ENCODE measurements at places on chromosomes 4 and X.
A peak's percentile ranks its signal among the peaks of the same experiment; 100 is the strongest.

DNA sequence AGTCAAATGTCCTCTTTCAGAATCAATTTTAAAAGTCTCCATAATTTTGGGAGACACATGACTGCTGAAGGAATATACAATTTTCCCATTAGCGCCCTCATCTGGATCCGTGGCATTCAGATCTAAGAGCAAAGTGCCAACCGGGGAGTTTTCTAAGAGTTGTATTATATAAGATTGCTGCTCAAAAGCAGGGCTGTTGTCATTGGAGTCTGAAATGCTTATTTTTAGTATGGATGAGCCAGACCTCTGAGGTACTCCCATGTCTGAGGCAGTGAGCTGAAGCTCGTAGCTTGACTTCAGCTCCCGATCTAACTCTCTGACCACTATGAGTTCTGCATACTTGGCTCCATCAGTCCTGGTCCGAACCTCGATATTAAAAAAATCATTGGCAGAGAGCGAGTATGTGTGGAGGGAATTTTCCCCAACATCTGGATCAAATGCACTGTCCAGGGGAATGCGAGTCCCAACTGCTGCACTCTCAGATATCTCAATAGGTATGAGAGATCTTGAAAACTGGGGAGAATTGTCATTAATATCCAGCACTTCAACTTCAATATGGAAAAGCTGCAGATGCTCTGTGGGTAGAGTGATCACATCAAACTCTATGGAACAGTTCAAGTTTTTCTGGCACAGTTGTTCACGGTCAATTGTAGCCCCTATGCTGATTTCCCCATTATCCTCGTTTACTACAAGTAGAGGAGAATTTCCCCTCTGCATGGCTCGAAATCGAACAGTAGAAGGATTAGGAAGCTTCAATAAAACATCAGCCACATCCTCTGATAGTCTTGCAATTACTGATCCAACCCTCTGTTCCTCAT lies 917 bp downstream of the PCDH18 start:
- DNase-seq = no peak

- DNase-seq = no peak
Observed at GRCh38 chr4:38673130-38673978, 9.4 kb downstream of the KLF3 start.

DNA sequence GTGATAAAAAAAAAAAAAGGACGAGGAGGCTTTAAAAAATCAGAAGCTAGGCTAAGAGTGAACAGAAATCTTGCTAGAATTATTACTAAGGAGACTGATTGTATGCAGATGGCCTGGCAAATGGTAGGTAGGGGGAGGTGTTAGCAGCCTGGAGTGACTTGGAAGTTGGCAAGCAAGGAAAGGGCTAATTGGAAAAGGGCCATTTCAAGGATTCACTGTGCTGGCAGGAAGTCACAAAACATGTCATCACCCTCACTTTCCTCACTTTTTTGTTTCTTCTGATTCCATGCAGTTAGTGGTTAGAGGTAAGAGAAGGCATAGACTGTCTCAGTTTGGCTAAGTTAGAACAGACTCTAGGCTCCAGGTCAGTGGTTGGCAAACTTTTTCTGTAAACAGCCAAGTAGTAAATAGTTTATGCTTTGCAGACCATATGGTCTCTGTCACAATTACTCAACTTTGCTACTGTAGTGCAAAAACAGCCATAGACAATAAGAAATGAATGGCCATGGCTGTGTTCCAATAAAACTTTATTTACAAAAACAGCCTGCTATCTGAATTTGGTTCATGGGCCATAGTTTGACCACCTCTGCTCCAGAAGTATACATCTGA lies 646.5 kb upstream of the ACTRT1 start:
- no peak for DNase-seq

GRCh38 chr4:97828646-97829045 lies 314.6 kb downstream of the STPG2 start:
- no peak for DNase-seq

- DNase-seq = no peak
Observed at GRCh38 chr4:53479736-53480525, 102.5 kb downstream of the FIP1L1 start.

GRCh38 chr4:24521544-24521943 lies 62.8 kb downstream of the DHX15 start:
- DNase-seq = no peak

GRCh38 chr4:183097231-183098018 lies 1.6 kb upstream of the WWC2 start:
- DNase-seq = no peak

DNA sequence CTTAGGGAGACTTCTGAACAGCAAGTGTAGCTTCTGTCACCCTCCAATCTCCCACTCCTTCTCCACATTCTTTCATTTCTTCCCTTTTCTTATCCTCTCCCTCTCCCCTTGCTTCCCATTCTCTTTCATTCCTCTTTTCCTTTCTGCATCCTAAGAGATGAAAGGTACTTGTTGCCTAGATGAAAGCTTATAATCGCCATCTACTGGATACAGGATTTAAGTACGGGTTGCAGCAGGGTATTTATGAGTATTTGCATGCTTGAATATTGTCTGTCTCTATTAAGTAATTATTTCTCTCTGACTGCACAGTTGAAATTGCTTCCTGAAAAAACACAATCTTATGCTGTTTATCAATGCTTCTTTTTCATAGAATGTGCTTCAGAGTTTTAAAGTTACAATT lies 174.0 kb upstream of the TENT5D start:
- no peak for DNase-seq

- no peak for DNase-seq
Observed at GRCh38 chr4:32488690-32489089, 1768.5 kb downstream of the PCDH7 start.

- no peak for DNase-seq
Observed at GRCh38 chr4:86717651-86718050, 123.5 kb downstream of the PTPN13 start.

DNA sequence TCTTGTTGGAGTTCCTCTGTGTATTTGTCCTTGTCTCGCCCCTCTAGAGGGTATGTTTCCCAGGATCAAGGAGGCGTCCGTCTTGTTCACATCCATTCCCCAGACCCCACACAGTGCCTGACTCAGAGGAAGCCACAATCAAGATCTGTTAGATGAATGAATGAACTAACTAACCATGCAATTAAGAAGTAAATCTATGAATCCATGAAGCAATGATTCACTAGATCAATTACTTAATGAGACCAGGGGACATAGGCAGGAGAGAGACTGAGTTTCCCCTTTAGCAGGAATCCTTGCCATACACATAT lies 11.9 kb downstream of the BLOC1S4 start:
- DNase-seq = no peak

GRCh38 chrX:26954029-26954428 lies 509.1 kb downstream of the PPP4R3C start:
- no peak for DNase-seq

DNA sequence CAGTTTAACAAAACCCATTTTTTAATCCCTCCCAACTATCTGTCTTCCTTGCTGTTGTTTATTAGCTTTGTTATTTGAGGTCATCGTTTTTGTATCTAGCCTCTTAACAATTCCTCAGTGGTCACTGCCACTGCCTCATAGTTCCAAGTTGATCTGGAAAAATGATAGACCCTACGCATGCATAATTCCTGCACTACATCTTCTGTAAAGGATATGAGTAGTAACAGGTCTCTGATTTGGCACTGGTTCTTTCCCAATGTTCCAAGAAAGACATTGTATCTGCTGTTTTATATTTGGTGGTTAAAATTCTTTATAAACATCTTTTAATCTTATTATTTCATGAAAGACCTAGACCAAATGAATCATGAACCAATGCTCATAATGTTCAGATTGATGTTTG lies 166.6 kb downstream of the ZNF330 start:
- no peak for DNase-seq

- DNase-seq = peak; percentile 21
Observed at GRCh38 chrX:112840382-112841113, at the start of gene AMOT. Gene AMOT, minus strand, starts transcription at chrX:112840831. Its CDS starts 17,705 bp downstream, at chrX:112823126.

GRCh38 chrX:5337160-5337559 lies 891.5 kb downstream of the NLGN4X start:
- DNase-seq = no peak

DNA sequence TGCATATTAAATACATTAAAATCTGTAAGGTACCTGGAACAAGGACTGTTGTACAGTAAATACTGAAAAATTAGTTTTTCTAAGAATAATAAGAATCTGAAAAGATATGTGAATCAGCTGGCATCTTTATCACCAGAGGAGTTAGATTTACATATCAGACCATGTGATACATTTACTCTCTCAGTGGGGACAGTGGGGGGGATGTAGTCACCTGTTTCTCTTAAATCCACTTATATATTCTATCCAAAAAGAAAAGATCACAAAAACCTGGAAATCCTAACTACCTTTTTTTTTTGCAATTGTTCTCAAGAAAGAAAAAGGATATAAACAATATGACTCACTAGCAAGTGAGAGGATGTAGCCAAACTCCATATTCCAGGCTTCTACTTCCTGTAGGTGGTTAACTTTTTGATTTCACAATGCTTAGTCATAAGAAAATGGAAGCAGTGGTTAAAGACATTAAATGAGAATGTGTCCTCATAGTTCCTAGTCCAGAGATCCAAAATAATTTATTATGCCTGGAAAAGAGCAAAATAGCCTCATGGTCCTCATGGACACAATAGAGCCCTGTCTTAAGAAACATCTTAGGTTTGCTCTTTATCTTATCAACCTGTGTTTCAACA lies 22.5 kb upstream of the MYOZ2 start:
- DNase-seq = no peak

GRCh38 chr4:34046580-34046979 lies 2197.7 kb downstream of the ARAP2 start:
- no peak for DNase-seq

DNA sequence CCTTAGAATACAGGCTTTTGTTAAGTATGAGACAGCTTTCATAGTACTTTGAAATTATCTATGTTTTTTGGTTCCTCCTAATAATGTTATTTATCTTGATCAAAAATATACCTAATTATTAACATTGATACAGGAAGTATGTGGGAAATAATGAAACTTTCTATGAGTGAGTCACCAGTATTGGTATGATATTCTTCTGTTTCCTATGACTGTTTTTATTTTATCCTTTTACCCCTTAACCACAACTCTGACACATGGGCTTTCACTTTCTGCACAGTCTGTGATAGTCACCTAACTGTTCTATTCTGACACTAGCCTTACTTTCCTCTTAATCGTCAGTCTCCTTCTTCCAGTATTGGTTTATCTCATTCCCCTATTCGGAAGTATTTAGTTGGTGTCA lies 4.7 kb downstream of the THAP9 start:
- DNase-seq = no peak

DNA sequence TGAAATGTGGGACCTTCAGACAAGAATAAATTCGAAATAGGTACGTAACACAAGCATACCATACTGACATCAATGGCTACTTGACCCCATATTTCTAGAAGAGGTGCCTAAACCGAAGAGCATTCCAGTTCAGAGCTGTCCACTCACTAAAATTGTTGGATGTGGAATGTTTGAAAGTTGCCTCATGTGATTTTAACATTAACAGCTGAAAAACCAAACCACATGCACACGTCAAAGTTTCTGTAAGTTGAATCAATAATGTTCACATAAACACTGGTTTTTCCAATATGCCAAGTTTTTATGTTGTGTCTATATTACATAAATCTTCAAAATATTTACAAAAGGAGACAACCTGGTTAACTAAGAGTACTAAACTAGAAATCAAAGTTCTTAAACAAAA lies 3.5 kb downstream of the UBE2D3 start:
- no peak for DNase-seq

- no peak for DNase-seq
Observed at GRCh38 chr4:165489786-165490185, 111.0 kb downstream of the CPE start.

DNA sequence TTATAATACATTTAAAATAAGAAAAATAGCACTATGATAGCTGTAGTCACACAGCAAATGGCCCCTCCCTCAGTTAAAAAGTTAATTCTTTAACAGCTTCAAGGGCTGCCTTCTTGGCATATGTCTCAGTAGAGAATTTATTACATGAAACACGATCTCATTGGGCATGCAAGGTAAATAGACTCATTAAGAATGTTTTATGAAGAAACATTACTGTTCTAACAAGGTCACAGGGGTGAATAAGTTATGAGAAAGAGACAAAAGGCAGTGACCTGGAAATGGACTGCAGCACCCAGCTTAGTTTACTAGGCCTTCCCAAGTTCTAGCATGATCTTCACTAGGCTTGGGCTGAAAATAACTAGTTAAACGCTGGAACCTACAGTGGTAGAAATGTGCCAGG lies 277.7 kb downstream of the NR3C2 start:
- DNase-seq = no peak

GRCh38 chr4:51885363-51885762 lies 42.4 kb downstream of the DCUN1D4 start:
- no peak for DNase-seq

GRCh38 chr4:89755220-89755619 lies 81.7 kb downstream of the SNCA start:
- no peak for DNase-seq

- no peak for DNase-seq
Observed at GRCh38 chr4:78483811-78484210, 67.8 kb upstream of the ANXA3 start.

DNA sequence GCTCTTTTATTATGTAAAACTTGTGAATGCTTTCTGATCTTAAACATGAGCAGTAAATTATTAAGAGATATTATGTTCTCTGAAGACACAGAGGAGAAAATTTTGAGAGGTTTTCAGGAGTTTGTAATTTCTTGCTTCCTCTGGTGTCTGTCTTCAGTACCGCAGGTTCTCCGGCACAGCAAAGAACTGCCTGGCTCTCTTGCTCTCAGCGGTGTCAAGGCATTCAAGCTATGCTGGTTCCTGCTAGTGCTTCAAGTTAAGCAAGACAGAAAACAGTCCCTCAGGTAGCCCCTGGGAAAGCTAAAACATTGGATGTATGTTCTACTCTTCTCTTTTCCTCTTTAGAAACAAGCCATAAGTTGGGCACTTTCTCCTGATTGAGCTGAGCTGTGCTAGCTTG lies 120.2 kb upstream of the CENPE start:
- no peak for DNase-seq

DNA sequence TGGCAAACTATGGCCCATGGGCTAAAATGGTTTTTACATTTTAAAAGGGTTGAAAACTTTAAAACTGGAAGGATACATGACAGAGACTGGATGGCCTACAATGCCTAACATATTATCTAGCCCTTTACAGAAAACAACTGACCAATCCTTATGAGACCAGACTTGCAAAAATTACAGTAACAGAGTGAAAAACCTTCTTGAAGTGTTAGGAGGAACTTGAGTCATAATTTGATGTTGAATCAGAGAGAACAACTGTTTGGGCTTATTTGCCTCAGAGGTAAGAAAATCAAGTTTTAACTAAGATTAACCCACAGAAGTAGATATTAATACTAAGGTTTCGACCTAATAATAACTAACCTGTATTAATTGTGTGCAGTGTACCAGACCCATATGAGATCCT lies 12.4 kb upstream of the NAP1L5 start:
- DNase-seq = no peak

- DNase-seq = no peak
Observed at GRCh38 chr4:101357751-101358150, 10.4 kb upstream of the PPP3CA start.

- no peak for DNase-seq
Observed at GRCh38 chr4:21872101-21872500, 76.5 kb downstream of the KCNIP4 start.

DNA sequence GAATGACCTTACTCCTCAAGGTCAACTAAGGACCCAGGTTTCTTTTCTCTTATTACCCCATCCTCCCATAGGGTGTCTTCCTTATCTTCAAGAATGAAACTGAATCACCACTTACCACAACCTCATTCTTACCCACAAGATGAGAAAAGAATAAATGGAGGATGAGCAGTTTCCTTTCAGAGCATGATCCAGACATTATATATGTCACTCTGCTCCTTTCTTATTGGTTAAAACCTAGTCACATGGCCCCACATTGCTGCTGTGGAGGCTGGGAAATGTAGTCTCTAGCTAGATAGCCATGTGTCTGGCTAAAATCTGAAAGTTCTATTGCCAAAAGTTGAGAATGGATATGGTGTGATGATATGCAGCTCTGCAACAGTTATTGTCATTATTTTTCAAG lies 62.4 kb upstream of the RAI2 start:
- DNase-seq = no peak

All from stimulated activated CD4-positive, alpha-beta T cell treated with anti-CD3 and anti-CD28 coated beads, Interleukin-15, amount 100 ng/mL, for 1 hour (primary cell).